Left lung (tissue), 14 donors: ENCODE measurements at places on chromosomes 2 and 18. TPM values are rescaled to one million over a fixed set of nuclear protein-coding genes. Genes with fewer than 3 reads are reported as not detected.
A peak's percentile ranks its signal among the peaks of the same experiment; 100 is the strongest.

The CDH7 gene
- total RNA-seq, result 0.34 TPM

GRCh38 chr2:204341887-204342276, 203.4 kb upstream of the PARD3B start:
- no peak for DNase-seq

DNA sequence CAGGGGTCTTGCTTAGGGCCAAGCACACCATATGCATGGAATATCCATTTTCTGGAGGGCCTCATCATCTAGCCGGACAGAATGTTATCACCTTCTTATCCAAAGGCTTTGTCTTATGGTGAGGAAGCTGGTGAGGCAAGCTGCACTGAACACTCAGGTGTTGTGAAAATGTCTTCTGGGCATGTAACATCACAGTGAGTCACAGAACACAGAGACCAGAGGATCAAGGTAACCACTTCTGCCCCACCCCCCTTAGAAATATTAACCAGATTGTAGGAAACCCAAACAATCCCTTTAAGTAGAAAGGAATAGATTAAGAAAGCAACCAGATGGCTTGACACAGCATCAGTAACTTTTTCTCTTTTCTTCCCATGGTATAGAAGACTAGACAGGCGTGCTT, 51.1 kb downstream of the MYO5B start:
- DNase-seq, result no peak

The TMEM163 gene
- total RNA-seq, result 48.4 TPM

The VSNL1 gene
- total RNA-seq, result 3.1 TPM

DNA sequence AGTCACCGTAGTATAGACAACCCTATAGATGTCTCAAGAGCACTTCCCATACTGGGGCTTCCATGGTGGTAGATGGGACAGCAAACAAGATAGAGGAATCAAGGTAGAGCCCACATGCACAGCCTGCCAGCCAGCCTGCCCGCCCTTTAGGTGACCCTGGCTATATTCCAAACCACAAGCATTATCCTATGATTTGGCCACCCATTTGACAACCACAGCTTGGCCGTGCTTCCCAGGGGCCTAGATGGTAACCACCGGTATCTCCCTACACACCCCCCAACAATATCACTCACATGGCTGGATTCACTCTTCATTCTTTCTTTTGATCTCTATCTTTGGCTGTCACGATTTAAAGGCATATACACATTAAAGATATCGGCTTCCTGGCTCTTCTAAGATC, 85.3 kb downstream of the CDK15 start:
- no peak for DNase-seq

- DNase-seq, result no peak
These were observed 37.4 kb downstream of the MRPL44 start for GRCh38 chr2:223994562-223995162.

The MYO3B gene
- 1.3 TPM for total RNA-seq

- no peak for DNase-seq
These were observed 8.6 kb downstream of the ANKRD62 start for GRCh38 chr18:12102136-12102842.

- DNase-seq, result no peak
These were observed 182.5 kb downstream of the PRKCE start for GRCh38 chr2:45833968-45834344.

DNA sequence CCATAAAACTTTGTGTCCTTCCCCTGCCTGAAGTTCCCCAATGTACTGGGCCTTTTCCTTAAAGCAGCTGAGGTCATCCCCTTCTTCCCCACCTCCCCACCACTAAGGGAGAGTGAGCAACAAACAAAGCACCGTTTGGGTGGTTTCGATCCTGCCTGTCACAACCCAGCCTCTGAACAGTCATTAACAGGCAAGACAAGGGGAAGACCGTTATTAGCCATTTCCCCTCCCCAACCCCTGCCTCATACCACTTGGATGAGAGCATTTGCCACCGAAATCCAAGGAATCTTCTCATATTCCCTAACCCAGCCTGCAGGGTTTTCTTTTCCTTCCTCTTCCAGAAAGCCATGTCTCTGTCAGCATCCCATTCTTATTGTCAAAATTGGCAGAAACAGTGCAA, 65.6 kb downstream of the STRADB start:
- no peak for DNase-seq

The LRRC30 gene
- total RNA-seq, result not detected

DNA sequence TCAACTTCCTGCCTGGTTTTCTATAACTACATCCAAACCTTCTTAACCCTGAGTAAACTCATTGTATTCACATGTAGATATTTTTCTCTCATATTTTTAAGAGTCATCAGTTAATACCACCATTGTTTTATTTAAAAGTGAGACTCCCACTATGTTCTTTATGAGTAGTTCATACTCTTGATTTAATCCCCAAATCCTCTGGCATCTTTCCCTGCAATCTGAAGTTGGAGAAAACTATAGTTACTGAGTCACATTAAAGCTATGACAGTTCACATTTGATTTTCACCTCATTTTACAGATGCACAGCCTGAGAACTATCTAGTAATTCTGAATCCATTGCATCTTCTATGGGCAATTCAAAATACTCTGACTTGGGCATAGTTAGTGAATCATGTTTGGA, 1358.7 kb upstream of the NRXN1 start:
- no peak for DNase-seq

DNA sequence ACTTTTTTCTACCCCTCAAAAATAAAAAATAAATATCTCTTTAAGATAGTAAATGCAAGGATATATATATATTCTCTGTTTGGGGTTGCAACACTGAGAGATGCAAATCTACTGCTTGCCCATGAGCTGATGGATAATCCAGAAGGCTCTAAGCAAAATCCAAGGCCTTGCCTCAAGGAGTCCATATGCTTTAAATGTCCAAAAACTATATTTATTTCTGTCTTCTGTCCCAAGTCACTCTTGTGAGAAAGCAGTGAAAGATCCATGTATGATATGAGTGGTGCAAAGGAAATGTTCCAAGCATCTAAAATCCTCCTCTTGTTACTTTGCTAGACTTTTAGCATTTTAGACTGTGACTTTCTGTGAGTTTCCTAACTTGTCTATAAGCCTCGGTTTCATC, 92.9 kb upstream of the RNF152 start:
- DNase-seq, result no peak

DNA sequence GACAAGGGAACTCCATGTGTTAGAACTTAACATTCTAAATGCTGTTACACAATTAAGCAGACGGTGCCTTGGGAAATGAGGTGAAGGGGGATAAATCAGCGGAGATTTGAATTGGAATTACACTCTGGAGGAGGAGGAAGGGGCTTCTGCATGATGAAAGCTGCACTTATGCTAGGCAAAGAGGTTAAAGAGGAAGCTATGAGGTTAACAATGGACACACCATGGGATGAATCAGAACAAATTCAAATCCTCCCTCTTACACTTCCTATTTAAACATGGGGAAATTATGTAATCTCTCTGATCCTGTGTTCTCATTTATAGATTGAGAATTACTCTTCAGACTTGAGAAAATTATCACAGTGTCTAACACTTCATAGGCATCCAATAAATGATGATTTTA, 121.5 kb upstream of the SIX2 start:
- no peak for DNase-seq

- no peak for DNase-seq
These were observed 2010.0 kb upstream of the PIK3C3 start for GRCh38 chr18:39945076-39945475.

GRCh38 chr18:74529811-74530583, 4.3 kb upstream of the CNDP1 start:
- DNase-seq, result no peak

DNA sequence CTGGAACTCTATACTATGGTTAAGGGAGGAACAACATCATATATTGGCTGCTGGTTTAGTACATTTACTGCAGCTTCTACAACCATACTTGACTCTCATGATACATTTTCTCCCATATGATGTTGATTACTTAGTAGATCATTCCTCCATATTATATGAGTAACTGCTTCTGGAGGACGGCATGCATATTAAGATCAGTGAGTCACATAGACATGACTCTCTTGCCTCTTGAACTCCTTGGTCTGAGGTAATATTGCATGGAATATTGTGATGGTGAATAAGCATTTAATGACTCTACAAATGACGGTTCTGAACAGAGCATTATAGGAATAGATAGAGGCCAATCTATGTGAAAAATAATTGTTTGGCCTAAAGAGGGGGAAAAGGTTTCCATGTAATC, 418.8 kb upstream of the SPHKAP start:
- no peak for DNase-seq

The LONRF2 gene
- 3.8 TPM for total RNA-seq

The PTH2R gene
- total RNA-seq, result 0.10 TPM

The NEB gene
- 1.9 TPM for total RNA-seq

DNA sequence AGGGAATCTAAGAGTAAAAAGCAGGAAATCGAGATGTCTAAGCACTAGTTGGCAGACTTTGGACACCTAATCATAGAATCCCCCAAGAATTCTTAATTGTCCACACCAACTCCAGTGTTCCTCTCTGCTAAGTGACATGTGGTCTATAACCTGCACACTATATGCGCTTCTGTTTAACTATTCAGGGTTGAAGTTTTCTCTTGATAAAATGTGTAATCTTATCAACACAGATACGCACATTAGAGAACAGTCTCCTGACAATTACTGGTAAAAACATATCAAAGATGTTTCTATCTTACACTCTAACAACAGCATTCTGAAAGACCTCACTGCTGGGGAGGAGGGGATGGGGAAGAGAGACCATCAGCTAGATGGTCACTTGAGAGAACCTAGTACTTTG, 3.9 kb downstream of the ABCB11 start:
- no peak for DNase-seq

DNA sequence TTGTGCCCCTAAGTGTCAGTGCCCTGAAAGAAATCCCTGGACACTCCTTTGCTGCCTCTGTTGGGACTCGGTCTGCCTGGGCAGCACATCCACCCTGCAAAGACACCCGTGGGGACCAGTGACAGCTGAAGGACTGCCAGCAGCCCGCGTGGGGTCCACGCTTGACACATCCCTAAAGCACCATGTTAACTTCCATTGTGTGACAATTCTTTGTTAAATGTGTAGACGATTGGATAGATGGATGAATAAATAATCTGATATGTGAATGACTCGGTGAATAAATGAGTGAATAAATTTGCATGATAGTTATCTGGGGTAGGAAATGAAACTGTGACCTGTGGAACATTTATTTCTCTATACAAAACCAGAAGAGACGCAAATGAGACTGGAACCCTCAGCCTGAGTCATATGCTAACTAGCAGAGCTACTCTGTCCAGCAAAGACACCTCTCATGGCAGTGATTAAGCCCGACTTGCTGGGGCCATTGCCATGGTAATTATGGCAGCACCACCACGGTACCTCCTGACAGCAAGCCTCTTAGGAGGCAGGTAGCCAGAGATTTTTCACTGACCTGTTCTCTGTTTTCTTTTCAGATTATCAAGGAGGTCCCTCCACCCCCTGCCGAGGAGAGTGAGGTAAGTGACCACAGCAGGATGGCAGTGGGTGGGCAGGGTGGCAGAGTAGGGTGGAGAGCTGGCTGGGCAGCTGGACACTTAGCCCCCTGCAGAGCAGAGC, 156.8 kb downstream of the ANTXR1 start:
- DNase-seq, result no peak

- DNase-seq, result no peak
These were observed 128.3 kb upstream of the FSIP2 start for GRCh38 chr2:185610301-185610700.

DNA sequence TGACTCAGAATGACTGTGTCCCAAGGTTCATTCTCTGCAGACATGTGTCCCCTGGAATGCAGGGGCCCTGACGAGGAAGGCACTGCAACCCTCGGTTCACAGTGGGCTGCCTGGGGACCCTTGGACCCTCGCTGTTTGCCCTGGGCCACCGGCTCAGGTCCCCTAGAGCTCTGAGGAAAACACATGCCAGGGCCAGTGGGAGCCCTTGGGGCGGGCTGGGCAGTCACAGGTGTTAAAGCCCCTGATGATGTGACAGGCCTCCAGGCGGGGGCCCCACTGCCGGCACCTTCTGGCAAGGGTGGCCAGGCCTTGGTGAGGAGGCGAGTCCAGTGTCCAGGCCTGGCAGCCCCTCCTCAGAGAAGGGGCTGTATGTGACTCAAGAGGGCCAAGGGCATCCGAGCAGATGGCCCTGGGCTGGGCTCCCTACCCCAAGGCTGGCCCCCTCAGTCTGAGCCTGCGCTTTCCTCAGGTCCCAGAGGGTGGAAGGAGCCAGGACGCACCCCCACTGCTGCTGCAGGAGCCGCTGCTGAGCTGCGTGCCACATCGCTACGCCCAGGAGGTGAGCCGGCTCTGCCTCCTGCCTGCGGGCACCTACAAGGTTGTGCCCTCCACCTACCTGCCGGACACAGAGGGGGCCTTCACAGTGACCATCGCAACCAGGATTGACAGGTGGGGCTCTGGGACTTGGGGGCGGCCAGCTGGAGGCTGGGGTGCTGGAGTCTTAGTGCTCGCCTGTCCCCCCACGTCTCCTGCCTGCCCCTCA, 11.1 kb downstream of the CAPN10 start:
- DNase-seq, result peak; percentile 69

DNA sequence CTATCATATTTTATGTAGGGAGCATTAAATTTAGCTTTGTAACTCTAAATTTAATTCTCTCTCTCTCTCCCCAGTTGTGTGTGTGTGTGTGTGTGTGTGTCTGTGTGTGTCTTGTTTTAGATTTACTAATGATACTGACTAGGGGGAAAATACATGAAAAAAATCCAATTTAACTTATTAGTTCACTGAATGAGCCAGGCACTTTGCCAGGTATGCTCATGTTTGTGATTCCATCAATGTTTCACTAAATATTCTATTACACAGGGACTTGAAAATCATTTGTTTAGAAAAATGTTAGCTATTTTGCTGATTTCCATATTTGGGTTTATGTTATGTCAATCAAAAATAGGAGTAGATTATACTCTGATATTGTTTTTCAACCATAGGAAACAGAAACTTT, 203.7 kb upstream of the ZNF804A start:
- no peak for DNase-seq

DNA sequence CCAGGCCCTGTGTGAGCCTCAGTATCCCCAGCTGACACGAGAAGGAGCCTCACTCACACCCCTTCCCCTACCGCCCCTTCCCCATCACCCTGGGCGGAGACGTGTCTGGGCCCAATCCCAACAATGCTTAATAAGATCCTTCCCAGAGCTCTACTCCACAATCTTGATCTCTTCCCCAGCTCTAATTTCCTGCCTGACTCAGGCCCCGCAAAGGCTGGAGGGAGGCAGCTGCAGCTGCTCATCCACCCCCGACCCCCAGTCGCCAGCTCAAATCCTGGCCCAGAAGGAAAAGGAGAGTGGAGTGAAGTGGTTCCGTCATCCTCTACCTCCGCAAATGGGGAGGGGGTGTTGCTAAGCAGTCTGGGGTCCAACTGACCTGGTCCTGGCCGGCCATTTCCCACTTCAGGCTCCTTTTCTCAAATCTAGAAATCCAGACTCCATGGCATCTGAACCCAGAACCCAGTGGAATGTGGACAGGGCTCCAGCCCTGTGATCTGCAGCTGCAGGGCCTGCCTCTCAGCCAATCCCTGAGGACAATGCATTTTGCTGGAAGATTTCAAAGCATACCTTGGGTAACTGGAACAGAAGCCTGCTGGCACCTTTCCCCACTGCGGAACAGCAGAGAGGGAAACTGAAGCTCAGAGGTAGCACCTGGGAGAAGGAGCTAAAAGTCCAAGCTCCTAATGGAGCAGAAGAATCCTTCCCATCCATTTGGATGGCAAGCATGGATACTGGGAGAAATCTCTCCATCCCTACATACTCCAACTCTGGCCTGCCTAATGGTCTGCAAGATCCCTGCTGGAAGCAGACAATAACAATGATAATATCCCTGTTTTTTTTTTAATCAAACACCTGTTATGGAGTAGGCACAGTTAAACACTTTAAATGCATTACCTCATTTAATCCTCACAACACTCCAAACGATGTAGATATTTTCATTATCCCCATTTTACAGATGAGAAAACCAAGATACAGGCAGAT, 5.6 kb upstream of the TNS1 start:
- DNase-seq, result no peak
